ENCODE measurements at places on chromosomes 7 and 10.

DNA sequence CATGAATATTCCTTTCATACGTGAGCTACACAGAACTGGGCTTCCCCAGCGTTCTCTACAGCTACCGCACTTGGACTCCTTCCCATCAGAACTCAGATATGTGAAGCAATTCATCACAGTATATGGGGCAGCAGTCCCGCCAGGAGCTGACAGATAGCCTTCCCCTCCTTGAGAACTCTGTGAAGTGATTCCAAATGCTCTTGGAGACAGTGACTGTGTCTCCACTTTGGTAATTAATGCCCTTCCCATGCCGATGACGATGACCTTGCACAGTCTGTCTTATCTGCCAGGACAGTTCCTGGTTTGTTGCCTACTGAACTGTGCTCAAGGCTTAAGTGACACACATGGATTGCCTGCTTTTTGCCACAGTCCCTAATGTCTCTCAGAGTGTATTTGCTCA, 75.0 kb upstream of the AFAP1L2 start:
- DNase-seq = no peak

- DNase-seq = no peak
These were observed 6.4 kb downstream of the AGBL3 start for GRCh38 chr7:134992626-134993179.

GRCh38 chr7:70068531-70068930, 470.3 kb downstream of the AUTS2 start:
- no peak for DNase-seq

- no peak for DNase-seq
These were observed 55.0 kb downstream of the LRRC4 start for GRCh38 chr7:127976056-127976737.

GRCh38 chr7:40232242-40232893, 97.6 kb downstream of the SUGCT start:
- no peak for DNase-seq
